ENCODE measurements at places on chromosomes 13 and 19.

DNA sequence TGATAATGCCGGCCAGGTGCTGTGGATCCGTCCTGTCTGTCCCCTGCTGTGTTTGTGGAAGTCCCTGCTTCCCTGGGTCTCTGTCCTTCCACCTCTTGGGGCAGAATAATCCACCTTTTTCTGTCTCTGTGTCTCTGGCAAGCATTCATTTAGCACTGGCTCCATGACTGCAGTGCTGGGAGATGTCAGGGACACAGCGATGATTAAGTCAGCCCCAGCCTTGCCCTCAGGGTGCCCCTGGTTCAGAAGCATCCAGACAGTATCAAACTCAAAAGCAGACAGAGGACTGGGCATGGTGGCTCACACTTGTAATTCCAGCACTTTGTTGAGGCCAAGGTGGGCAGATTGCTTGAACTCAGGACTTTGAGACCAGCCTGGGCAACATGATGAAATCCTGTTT is 1.5 kb downstream of the HIPK4 start:
- no peak for DNase-seq

DNA sequence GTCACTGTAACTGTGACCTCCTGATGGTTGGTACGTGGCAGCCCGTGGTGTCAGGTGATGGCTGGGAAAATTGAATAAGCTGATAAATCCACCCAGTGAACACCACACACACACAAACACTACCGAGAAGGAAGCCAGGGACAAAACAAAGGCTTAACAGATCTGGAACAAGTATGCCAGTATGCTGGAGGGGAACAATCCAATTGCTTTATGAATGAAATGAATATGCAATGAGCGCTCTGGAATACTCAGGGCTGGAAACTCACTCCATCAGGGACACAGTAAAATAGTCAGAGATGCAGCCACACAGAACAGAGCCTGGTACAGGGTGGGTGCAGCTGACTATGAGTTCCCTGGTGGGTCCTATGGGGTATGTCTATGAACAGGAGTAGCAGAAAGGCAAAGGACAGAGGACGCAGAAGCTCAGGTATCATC is 16.7 kb downstream of the TMTC4 start:
- no peak for DNase-seq

DNA sequence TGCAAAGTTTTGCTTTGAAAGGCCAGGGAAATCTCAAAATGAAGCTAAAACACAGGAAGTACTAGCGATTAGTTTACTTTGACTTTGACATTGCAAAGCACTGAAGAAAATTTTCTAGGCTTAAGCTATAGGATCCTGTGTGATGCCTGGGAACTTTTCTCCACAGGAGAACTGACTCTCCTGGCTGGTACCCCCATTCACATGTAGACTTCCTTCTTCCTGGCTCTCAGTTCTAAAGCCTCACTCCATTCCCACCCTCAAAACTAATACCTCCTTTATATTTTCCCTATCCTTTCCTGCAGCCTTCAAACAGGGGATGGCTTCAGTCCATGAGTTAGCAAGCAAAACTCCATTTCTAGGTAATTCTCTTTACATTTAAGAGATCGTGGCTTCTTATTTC is 189.5 kb downstream of the SLITRK1 start:
- DNase-seq = no peak

GRCh38 chr13:112181336-112182067 is 114.6 kb downstream of the SOX1 start:
- no peak for DNase-seq

DNA sequence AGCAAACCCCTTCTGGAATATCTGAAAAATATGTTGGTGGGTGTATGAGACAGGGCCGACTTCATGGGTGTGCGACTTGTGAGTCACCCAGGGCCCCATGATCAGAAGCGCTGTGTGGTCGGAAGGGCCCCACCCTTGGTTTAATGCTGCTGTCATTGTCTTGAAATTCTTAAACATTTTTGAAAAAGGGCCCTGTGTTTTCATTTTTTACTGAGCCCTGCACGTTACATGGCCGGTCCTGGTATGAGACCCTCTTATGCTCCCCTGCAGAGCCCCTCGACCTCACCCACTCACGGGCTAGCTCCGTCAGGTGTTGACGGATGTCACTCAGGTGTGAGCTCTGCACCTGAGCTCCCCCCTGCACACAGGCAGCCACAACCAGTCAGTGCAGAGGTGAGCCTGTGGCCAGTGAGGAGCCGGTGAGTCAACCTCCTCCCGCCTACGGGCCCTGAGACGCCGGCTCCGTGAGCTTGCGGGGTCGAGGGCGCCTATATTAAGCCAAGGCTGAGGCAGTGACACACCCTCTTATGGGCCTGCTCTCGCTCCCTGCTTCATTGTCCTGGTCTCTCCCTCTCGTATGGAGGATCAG is 27.7 kb downstream of the GADD45B start:
- DNase-seq = no peak

GRCh38 chr19:33486407-33486806 is 35.2 kb downstream of the PEPD start:
- no peak for DNase-seq

- peak; percentile 44 for DNase-seq
These were observed 622 bp downstream of the RASA3 start for GRCh38 chr13:114131583-114132418.
